ENCODE measurements at places on chromosomes 12 and 14.

DNA sequence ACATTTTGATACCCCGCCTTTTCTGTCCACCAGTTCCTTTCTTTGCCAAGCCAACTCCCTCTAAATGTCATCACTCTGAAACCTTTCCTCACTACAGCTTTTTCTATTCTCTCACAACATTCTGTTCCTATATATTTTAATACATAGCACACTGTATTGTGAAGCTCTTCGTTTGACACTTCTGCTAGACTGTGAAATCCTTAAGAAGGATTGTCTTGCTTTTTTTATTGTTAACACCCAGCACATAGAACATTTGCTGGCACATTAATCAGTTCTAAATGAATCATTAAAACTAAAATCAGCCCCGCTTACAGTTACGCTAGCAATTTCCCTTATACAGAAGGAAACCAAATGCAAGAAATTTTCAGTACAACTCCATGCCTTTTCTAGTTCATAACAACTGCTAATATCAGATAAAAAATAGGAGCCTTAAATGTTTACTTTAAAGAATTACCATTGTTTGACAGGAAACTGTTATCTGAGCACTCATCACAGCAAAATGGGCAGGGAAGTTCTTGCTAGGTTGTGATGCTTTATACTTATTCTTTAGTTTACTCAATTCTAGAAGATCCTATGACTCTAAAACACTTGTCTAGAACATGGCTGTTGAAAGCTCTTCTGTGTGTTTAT, 93.5 kb downstream of the PPP1R12A start:
- DNase-seq = peak; percentile 19

DNA sequence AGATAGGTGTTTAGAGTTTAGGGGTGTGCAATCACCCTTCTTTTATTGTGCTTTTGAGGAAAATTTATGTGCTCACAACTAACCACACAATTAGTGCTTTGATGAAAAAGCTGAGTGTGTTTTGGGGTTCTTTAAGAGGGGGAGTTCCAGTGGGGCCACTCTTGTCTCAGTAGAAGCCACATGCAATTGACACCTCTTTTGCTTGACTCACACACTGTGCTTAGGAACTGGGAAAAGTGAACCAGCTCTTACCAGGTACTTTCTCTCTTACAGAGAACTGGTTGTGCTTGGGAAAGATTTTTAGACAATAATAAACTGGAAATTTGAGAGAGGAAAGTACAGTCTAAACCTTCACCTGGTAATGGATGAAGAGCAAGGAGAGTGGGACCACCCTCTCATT, 12.3 kb upstream of the YBX3 start:
- DNase-seq = no peak

DNA sequence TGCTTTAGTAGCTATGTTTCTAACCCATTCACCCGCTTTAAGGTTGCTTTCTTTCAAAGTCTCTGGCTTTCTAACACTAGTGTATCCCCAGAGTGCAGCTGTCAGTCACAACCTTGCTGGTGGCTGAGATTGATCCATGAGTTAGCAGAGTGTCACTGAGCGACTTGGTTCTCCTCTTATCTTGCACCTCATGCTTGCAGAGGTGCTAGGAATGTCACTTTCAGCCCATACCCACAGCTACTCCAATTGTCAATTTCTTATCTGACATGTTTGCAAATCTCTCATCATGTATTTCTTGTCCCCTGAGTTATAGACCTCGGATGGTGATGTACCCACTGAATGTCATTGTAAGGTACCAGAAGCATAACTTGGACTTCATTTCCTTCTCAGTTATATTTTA, 1110.2 kb downstream of the GALC start:
- no peak for DNase-seq

GRCh38 chr12:2677142-2677880, 117.5 kb upstream of the FKBP4 start:
- DNase-seq = no peak

GRCh38 chr14:58638231-58639197, 752 bp downstream of the DACT1 start:
- peak; percentile 59 for DNase-seq

- DNase-seq = peak; percentile 26
Measured at GRCh38 chr12:63862187-63862968, 17.9 kb downstream of the SRGAP1 start.

DNA sequence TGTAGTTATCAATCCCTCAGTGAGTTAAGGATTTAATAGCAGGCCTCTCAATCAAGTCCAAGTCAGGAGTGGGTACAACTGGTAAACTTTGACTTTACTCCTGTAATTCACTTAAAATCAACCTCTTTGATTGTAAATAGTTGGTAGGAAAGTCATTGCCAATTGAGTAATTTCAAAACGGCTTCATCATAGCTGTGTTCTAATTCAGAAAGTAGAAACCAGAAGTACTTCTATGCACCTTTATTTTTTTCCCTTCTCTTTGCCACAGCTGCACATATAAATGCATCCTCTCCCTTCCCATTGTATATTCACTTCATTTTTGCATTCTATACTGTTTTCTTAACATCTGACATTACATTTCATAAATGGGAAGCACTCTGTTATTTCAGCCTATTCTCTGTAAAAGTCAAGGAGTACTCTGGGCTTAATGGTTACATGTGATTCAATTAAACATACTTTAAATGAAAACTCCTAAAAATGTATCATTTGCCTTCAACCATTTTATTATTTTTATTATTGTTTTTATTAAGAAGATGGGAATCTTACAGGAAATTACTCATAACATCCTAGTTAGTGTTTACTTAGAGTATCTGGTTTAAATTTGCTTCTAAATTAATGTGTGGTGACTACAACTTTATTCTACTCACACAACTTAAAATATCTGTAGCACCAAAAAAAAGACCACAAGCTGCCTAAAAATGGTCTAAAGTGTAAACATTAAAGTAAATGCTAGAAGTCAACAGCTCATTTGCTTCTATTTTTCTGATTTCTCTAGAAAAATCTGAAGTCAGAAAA, 171.2 kb downstream of the CEP128 start:
- DNase-seq = no peak

DNA sequence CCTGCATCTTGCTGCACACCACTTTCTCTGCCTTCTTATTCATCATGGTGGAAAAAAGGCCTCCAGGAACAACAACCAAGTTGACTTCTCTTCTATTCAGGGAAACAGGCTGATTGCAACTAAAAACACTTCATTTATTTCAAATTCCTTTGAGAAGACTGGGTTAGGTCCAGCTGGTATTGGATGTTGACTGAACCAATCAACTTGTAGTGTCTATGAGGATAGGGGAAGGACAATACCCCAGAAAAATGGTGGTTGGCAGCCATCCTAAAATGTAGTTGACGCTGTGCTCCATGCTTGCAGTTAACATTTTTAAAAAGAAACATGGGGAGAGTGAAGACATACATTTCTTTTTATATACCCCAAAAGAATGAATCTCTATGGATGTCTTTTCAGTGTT, 34.4 kb upstream of the CRADD start:
- no peak for DNase-seq

DNA sequence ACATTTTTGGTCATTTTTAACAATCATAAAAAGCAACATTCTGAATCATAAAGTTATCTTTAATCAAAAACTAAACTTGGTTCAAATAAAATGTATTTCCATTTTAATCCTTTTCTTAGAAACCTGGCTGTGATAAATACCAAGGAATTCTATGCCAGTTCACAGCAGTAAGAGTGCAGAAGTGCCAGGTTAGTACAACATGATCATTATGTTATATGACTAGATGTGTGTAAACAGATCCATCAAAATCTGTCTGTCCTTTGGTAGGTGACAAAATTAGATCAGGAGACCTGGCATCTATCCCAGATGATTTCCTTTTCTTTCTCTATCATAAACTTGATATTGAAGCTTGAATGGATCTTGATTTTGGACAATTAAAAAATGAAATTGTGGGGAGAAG, 200.6 kb upstream of the STXBP6 start:
- no peak for DNase-seq

- peak; percentile 74 for DNase-seq
Measured at GRCh38 chr12:65881965-65882413, 57.7 kb downstream of the HMGA2 start.

DNA sequence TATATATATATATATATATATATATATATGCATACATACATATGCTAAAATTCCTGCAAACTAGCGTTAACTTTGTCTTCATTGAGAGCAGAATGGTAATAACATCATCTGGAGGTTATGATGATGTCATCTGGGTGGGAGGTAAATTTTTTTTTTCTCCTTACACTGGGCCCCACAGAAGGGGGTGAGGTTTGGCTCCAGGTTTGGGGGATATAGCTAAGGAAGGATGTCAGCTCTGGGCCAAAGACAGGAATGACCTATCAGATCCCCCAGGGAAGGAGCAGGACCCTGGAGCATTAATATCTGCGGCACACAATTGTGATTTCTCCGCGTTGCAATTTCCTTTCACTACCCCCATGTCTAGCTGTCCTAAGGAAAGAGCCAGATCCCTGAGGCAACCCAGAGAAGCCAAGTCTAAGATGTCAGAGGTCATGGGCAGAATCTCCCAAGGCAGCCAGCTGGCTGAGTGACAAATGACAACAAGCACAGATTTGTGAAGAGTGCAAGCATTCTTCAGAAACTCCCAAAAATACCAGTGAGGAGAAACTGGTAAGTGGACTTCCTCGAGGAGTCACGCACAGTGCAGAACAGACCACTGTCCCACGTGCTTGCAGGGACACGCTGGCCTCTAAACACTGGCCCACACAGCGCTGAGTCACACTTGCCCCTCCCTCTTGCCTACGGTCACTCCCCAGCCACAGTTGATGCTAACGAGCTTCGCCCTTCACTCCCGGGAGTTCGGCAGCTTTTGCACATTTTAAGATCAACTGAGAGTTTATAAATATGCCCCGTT, 9.9 kb downstream of the UBC start:
- DNase-seq = peak; percentile 90

DNA sequence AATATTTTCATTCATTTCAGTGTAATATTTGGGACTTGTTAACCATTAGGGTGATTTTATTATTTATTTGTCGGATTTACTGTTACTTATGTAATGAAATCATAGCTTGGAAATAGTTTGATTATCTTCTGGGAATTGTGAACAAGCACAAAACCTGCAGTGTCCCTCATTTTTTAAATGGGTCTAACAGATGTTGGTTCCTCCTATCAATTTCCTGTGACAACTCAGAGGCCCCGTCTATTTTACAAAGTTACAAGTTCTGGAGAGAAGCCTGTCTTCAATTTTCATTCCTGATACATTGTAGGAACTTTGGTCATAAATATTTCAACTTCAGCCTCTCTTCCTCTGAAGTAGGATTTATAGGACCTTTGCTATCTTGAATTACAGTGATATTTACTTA, 101.8 kb upstream of the DNM1L start:
- no peak for DNase-seq

DNA sequence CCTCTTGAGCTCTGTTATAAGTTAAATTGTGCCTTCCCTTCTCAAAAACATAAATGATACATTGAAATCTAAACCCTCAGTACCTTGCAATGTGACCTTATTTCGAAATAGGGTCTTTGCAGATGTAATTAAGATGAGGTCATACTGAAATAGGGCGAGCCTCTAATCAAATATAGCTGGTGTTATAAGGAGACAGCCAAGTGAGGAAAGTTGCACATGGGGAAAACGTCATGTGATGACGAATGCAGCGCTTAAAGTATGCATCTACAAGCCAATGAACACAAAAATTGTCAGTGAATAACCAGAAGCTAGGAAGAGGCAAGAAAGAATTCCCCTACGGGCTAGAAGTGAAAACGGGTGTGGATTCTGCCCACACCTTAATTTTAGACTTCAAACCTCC, 305.2 kb upstream of the FOXG1 start:
- DNase-seq = no peak

DNA sequence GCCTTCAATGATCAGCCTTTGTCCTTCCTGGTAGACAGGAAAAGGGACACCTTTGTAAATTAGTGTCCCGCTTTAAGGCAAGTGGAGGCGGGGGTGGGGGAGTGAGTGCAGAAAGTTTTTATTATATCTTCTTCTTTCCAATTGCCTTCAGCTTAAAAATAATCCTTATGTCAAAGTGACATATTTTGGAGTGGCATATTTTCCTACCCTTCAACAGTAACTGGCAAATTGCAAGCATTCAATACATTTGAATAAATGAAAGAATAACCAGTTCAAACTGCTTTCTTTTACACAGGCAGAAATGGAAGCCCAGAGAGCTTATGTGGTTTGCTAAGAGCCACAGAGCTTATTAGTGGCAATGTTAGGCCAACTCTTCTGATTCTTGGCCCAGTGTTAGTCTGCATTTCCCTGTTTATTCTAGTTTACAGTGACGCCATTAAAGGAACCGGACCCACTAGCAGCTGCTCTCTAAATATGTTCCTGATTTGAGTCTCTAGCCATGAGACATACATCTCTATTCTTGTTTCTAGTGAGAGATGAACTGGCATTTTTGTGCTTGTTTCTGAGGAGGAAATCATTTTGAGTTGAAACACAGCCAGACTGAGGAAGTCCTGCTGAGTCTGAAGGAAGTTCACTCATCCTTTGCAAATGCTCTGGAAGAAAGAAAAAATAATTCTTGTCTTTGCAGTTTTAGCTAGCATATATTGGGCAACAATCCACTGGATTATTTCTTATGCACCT, 468.7 kb downstream of the NOVA1 start:
- DNase-seq = no peak

DNA sequence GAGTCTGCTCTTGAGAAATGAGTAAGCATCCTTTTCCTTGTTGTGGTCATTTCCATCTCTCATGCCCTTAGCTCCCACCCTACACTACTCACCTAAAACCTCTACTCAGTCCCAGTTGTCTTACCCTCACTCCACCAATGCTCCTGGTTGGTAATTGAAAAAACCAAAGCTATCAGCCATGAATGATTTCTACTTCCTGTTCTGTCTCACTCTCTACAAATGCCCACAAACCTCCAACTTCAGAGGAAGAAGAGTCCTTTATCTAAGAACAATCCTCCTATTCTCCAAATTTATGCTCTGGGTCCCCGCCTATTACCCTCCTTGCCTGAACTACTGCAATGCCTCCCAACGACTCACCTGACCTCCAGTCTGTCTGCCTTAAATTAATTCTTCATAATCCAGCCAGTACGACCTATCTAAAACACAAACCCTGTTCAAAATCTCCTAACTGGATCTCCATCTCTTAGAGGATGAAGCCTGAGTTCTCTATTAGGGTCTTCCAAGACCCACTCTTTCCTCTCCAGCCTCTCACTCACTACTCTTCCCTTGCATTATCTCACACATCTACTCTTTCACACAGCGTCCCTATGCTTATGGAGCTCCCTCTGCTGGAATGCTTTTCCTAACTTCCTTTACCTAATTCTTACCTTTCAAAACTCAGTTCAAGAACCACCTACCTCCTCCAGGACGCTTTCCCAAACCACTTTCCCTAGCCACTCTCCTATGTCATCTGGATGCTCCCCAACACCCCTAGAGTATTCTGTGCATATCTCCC, 2.2 kb downstream of the DHRS1 start:
- peak; percentile 64 for DNase-seq

GRCh38 chr12:94415066-94415465, 44.6 kb downstream of the CEP83 start:
- DNase-seq = no peak

GRCh38 chr14:24880689-24881088, 169.3 kb downstream of the STXBP6 start:
- DNase-seq = no peak

DNA sequence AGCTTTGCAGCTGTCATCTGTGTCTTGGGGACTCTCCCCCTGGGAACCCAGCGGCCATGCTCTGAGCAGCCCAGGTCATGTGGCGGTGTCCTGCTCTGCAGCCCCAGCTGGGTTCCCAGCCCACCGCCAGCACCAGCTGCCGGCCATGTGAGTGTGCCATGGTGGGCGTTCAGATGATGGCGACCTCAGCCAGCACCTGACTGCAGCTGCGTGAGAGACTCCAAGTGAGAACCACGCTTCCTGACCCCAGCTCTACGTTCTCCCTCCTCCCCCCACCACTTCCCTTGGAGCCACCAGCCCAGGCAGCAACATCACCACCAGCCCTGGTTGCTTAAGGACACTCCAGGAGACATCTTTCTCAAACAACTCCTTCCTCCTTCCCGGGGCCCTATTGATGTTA, 68.8 kb downstream of the SLC24A4 start:
- no peak for DNase-seq

Data from DMS53 (cell line).